CD4-positive, alpha-beta T cell treated with Interleukin-15 for 1 hour (primary cell): ENCODE measurements at places on chromosomes 4 and X.

GRCh38 chr4:139676913-139677585 is 11.4 kb downstream of the MGST2 start:
- no peak for DNase-seq

DNA sequence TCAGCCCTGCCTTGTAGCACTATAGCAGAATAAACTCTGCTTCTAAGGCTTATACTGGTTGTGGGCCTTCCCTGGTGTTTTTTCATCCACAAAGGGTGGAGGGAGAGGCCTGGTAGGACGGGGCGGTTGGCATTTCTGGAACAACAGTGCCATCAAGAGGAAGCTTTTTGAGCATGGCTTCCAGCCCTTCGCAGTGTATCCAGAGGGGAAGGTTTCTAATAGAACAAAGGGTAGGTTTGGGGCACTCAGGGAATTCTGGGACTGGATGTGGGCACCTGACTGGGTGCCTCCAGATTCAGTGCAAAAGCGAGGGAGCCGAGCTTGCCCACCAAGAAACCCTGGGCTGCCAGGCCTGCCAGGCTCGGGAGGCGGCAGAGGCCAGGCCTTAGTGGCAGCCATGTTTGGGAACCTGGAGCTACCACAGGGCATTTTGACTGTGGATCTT is 229.6 kb upstream of the AGTR2 start:
- peak; percentile 69 for DNase-seq

- no peak for DNase-seq
Measured at GRCh38 chr4:125104616-125105015, 210.1 kb upstream of the FAT4 start.

- DNase-seq = no peak
Measured at GRCh38 chr4:38055566-38055965, 95.4 kb downstream of the PTTG2 start.

GRCh38 chr4:13137390-13137789 is 346.8 kb downstream of the RAB28 start:
- no peak for DNase-seq

GRCh38 chr4:141643557-141643956 is 7.2 kb downstream of the IL15 start:
- DNase-seq = no peak

GRCh38 chr4:158193171-158193749 is 17.0 kb upstream of the TMEM144 start:
- no peak for DNase-seq

GRCh38 chr4:15374656-15375055 is 53.2 kb upstream of the C1QTNF7 start:
- no peak for DNase-seq

DNA sequence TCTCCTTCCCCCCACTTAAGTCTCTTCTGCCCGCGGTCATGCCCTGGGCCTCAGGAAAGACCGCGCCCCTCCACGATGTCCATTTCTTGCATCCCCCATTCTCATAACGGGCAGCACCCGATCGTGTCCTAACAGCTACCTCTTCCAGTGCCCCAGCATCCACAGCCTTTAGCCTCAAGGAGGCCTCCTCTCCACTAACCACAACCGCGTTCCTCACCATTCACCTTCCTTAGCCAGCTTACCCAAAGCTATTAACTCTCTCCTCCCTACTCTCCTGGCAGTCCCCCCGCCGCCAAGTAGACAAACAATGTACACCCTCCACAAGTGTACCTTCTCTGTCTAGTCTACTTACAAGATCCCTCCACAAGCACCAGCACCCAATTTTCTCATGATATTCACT is 58.6 kb upstream of the PAGE5 start:
- no peak for DNase-seq

- DNase-seq = peak; percentile 37
Measured at GRCh38 chr4:8117278-8117682, 41.3 kb downstream of the ABLIM2 start.

DNA sequence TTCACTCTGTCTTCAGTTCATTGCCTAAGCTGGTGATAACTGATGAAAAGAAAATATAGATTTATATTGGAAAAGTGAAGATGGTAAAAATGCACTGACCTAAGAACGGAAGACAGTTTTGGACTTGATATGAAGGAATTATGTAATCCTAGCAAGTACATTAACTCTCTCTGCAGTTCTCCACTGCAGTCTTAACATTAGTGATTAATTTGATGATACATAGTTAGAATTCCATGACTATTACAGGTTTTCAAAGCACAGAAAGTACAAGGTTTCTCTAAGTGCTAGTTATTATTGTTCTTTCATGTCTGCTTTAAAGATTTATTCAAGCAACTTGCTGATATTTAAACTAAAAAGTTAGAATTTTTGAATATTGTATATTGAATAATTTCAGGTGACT is 1591.7 kb upstream of the ADGRL3 start:
- DNase-seq = no peak

- no peak for DNase-seq
Measured at GRCh38 chrX:47170861-47171692, 22.6 kb upstream of the UBA1 start.

DNA sequence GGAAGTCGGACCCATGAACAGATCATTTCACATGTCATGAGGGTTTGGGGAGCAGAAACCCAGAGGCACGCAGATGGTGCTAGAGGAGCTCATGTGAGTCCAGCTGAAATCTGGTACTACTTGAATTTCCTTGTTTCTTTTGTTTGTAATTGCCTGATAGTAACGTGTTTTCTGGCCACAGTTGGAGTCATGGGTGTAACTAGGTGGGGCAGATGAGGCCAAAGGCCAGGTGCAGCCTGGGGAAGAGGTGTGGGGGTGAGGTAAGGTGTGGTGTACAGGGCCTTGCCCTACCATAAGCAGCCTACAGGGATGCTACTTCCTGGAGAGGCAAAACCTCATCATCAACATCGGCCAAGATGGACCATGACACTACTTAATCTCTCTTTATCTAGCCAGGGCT is 271.4 kb downstream of the PTTG2 start:
- DNase-seq = no peak

GRCh38 chr4:128315756-128316520 is 28.3 kb upstream of the PGRMC2 start:
- no peak for DNase-seq

DNA sequence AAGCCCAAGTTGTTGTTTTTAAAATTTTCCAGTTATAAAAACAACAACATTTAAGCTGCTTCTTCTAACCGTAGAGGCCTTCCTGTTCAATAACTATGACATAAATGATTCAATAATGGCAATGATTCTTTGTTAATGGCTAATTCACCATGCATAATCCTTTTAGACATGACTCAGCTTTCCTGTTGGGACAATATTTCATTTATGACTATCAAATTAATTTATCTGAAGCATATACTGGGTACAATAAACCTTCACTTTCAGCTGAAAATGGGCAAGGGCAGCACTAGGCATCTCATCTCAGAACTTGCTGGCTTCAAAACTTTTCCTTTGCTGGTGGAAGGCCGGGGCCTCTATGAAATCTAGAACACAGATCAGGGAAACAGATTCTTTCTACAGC is 38.9 kb downstream of the TBC1D9 start:
- DNase-seq = no peak

- DNase-seq = no peak
Measured at GRCh38 chrX:110847334-110847733, 51.7 kb upstream of the CHRDL1 start.

GRCh38 chr4:9938933-9939332 is 82.4 kb downstream of the SLC2A9 start:
- DNase-seq = no peak

- no peak for DNase-seq
Measured at GRCh38 chr4:147492761-147493160, 11.9 kb downstream of the EDNRA start.

- no peak for DNase-seq
Measured at GRCh38 chr4:140315019-140315418, 58.4 kb upstream of the SCOC start.

DNA sequence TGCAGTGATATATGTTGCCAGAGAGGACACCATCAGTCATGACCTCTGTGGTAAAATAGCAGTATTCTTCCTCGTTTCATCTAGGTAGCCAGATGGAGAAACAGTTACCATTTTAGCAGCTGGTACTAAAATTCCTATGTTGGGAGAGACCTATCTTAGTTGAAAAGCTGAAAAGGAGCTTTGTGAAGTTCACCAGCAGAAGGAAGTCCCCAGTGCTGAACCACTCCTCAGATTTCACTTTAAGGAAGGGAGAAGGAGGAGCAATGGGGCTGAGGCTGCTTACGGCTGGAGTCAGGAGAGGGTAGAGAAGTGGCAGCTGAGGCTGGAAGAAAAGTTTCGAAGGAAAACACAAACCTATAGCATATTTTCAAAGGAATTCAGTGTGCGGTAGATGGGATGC is 103.7 kb downstream of the ATXN3L start:
- DNase-seq = no peak

DNA sequence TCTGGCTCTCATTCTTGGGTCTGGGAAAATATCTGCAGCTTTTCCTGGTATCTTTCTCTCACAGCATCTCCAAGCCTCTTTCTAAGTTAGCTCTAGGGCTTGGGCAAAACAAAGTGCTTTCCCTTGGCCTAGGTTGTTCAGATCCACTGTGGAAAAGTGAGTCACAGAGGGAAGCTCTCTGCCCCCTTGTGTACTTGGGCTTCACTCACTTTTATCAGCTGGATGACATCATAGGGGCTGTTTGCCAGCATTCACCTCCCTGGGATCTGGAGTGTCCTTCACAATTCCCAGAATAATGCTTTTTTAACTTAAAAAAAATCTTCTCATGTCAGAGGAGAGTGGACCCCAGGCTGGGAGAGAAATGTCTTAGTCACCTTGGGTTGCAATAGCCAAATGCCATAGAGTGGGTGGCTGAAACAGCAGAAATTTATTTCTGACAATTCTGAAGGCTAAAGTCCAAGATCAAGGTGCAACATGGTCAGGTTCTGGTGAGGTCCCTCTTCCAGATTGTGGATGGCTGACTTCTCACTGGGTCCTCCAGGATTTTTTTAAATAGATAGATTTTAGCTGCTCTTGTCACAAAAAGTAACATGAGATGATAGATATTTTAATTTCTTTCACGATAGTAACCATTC is 247.8 kb downstream of the SH2D1A start:
- no peak for DNase-seq

DNA sequence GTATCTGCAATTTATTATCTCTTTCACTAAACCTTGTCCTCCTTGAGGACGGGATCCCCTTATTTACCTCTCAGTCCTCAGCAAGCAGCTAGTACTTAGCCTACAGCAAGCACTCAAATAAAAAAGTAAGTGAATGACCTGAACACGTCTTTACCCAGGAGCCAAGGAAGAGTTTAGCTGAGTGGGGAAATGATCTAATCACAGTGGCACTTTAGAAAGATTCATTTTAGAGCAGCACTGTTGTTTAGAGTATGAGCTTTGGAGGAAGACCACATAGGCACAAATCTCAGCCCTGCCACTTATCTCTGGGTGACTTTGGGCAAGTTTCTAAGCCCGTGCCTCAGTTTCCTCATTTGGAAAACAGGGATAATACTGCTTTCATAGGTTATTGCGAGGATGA is 2.7 kb downstream of the FAM120C start:
- DNase-seq = no peak

- no peak for DNase-seq
Measured at GRCh38 chrX:74510401-74510800, 89.1 kb downstream of the SLC16A2 start.

DNA sequence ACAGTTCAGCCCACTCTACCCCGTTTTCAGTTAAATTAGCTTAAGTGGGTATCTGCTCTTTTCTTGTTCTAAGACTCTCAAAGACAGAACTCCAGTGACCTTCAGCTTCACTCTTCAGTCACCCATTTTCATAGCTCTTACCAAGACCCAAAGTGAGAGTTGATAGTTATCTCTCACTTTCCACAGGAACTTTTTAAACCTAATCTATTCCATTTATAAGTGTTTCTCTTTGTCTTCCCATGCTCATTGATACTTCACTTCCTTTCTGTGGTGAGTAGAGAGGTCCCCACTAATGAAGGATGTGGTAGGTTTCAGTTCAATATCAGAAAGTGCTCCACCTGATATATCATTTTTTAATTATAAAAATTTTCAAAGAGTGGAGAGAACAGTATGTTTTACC is 33.4 kb downstream of the COX18 start:
- DNase-seq = no peak

DNA sequence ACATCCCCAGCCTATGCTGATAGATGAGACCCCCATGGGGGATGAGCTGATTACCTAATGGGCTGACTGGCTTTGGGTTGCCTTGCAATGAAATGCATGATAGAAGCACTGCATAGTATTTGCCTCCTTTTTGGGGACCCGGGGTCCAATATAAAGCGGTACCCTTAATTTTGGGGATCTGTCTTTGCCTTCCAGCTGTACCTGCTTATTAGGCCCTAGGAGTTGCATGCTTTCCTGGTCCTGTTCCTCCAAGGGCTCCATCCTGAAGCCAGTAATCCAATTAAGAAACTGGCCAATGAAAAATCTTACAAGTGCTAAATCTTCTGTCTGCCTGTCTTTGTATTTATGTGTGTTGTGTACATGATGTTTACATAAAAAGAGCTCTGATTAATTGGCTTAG is 791.6 kb downstream of the TRIML1 start:
- DNase-seq = no peak

DNA sequence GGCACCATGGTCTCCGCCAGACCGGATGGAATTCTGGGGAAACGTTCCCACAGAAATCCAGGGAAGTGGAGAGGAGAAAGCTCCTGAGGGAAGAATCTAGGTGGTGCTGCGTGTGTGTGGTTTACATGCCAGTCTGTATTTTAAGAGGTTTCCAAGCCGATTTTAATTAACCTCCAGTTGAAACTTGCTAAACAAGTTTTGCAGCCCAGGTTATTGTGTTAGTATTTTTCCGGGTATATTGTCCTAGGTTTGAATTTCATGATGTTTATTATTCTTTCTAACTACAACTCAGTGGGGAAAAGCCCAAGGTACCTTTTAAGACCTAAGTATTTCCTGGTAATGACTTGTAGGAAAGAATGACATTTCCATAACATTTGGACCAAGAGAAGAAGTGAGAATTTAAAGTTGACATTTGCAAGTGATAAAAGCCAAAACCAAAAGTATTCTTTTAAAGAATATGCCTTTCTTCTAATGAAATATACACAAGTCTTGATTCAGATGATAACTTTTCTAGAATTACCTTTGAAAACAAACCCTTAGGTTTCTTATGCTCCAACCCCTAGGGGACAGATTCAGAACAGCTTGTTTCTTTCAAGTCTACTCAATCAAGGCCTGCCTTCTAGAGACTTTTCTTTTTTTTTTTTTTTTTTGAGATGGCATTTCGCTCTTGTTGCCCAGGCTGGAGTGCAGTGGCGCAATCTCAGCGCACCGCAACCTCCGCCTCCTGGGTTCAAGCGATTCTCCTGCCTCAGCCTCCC is 14.6 kb downstream of the SAT1 start:
- DNase-seq = no peak

GRCh38 chr4:622071-622995 is 3.0 kb upstream of the PDE6B start:
- DNase-seq = no peak

DNA sequence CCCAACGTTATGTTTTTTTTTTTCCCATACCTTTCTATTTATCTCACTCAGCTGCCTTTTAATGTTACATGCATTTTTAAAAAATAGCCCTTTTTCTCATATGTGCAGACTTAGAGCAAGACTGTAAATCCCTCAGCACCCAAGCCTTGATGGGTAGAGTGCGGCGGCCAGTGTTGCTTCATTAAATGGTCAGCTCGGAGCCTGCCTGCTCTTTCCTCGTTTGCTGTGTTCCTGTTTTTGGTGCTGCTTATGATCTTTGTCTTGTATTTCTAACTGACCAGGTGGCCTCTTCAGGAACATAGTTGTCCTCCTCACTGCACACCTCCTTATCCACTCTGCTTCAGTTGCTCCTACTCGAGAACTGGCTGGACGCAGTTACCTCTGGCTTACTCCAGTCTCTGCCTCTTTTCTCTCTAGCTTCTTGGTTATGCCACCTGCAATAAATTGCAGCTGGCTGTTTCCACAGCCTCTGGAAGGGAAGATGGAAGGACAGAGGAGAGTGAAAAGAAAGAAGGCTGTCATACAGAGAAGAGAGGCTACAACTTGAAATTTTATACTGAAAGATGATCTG is 10.7 kb downstream of the RBPJ start:
- no peak for DNase-seq
